ENCODE measurements at places on chromosomes 11 and 22.

- DNase-seq, result no peak
Observed at GRCh38 chr11:27171376-27171958, 130.9 kb downstream of the BBOX1 start.

GRCh38 chr11:44596525-44597276 lies 31.2 kb downstream of the CD82 start:
- no peak for DNase-seq

GRCh38 chr22:45434981-45435380 lies 21.5 kb downstream of the RIBC2 start:
- no peak for DNase-seq

- DNase-seq, result no peak
Observed at GRCh38 chr11:132111838-132112237, 741.4 kb downstream of the NTM start.

GRCh38 chr11:70038034-70038834 lies 39.9 kb upstream of the ANO1 start:
- no peak for DNase-seq

- no peak for DNase-seq
Observed at GRCh38 chr22:27718186-27719035, 83.1 kb downstream of the MN1 start.

DNA sequence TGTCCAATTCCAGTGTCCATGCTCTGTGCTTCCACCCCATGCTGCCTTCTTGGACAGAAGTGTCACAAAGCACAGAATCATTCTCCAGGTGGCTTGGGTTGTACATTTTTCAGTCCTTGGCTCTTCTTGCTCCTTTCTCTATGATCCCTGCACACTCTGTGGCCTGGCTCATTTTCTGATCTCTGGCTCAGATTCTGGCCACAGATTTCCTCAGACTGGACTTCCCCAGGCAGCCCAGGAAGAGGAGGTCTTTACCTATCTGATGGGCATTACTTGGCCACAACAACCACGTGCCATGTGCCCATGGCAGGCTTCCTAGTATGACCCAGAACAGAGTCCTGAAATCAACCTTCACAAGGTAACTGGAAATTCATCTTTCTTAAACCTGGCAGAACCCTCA lies 27.2 kb downstream of the SYTL2 start:
- DNase-seq, result no peak

DNA sequence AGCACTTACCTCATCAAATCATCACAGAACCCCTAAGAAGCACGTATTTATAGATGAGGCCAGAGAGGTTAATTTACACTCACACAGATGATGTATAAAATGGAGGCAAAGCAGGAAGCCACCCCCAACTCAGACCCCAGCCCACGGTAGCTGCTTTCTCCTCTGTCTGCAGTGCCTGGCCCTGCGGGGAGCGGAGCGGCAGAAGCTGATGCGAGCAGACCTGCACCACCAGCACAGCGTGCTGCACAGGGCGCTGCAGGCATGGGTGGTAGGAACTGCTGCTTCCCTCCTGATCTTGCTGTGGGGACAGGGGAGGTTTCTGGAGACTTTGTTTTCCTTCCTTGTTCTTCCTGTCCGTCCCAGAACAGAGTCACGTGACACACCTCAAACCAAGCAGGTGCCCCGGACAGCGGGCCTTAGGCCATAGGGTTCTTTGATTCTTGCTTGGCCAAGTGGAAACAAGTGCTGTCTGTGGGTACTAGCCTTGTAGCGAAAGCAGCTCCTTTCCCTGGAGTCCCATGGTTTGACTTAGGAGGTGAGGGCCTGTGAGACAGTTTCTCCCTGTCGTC lies 57.8 kb downstream of the PISD start:
- no peak for DNase-seq

DNA sequence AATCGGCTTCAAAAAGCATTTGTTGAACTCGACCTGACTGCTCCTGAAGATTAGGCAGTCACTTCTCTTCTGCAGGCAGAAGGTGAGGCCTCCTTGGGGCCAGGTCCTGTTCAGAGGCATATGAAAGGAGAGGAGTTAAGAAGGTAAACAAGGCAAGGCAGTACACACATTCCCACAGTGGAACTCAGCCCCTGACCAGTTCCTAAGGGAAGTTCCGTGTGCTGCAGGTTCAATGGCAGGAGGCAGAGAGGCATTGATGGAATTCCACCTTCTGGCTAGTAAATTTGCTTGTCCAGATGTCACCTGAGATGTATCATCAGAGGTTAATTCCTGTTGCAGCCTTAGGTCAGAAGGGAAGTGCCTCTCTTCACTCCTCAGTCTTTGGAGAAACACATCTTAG lies 337.0 kb upstream of the MTNR1B start:
- DNase-seq, result no peak

DNA sequence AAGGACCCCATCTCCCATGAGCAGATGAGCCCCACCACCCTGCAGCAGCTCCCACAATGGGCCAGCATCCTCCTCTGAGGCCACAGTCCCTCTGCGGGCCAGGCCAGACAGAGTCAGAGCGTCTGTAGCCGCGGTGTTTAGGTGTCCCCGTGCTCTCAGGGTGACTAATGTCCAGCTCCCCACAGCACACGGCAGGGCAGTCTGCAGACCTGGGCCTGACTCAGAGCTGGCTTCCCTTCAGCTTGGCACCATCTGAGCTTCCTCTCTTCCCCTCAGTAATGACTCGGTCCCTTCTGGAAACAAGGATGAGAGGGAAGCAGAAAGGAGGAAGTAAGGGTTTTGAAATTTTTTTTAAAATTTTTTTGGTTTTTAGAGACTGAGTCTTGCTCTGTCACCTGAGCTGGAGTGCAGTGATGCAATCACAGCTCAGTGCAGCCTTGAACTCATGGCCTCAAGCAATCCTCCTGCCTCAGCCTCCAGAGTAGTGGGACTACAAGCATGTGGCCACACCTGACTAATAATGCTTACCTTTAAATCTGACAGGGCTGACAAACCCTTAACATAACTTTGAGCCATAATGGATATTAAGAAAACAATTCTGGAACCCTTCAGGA lies 28.5 kb downstream of the LRRC74B start:
- no peak for DNase-seq

DNA sequence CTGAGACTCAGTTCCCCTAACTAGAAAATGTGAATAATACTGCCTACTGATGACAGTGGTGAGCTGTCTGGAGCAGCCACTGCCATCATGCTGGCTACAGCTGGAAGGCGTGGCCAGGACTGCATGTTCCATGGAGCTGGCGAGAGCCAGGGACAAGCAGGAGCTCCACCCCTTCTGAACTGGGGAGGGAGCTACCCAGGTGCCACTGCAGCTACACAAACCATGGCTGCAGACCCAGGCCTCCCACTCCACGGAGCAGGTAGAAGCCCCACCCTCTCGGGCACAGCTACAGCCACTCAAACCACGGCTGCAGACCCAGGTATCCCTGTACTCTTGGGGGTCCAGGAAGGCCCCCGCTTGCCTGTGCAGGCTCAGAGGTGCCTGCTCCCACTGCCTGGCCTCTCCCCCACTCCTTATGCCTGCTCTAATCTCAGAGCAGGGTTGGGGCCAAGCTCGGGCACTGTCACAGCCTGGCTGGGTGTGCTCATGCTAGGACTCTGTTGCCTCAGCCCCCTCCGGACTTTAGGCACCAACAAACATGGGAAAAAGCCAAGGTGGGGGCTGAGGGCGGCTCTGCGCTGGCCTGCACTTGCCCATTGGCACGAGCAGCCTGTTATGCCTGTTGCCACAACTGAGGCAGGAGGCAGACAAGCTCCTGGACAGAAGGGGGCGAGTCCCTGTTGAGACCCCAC lies 51.7 kb downstream of the RAB30 start:
- no peak for DNase-seq

GRCh38 chr22:40518840-40519239 lies 117.7 kb downstream of the MRTFA start:
- DNase-seq, result no peak

- DNase-seq, result no peak
Observed at GRCh38 chr11:1832211-1832919, 2.4 kb upstream of the SYT8 start.

DNA sequence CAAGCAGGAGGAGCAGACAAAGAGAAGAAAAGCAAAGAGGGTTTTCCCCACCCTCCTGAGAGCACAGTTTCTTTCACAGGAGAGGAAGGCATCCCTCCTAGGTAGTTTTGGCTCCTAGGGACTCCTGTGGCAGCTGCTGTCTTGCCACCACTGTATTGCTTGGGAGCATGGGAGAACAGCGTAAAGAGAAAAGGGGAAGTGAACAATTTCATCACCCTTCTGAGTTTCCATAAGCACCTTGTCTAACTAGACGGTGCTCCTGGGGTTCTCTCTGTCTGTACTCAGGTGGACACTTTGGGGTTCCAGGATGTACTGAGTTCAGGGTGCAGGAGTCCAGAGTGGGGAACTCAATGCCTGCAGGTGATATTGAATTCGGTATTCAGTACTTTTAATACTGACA lies 1430.5 kb downstream of the TBC1D22A start:
- DNase-seq, result no peak

DNA sequence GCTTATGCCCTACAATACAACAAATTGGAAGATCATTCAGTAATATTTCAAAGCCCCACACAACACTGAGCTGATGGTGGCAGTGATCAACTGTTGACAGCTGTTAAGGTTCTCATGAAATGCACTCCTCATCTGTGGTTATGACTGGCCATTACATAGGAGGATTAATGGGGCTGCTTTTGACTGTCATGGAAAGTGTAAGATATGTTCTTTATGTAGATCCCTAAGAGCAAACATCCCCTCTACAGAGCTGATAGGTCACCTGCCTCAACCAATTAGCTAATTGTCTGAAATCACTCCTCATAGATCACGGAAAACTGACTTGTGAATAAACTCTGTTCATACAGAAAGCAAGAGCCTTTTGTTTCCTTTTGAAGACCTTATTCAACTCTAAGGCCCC lies 78.1 kb downstream of the GAB2 start:
- DNase-seq, result peak; percentile 79

All from NCI-H187 treated with DMSO at 0.1 percent for 48 hours (cell line).